Stimulated activated CD4-positive, alpha-beta T cell treated with anti-CD3 and anti-CD28 coated beads, Interleukin-1b, Interleukin-23, amount 100 ng/mL, for 24 hours (primary cell): ENCODE measurements at places on chromosomes 7 and 10.

DNA sequence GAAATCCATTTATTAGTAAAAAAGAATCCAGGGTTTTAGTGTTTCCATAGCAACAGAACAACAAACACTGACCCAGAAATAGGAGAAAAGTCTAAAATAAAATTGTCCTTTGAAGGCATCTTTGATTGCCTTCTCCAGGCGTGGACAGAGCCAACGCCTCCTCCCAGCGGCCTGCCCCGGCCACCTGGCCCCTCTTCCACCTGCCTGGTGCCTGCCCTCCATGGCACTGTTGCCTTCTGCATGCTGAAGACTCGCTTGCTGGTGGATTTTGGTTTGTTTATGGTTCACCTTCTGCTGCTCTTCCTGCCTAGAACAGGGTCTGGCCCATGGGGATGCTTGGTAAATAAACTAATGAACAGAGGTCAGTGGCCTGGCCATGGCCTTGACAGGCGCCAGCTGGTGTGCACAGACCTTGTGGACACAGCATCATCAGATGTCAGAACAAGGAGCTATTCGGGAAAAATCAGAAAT lies 107.4 kb downstream of the DYNC2I1 start:
- no peak for DNase-seq

- DNase-seq = no peak
Observed at GRCh38 chr10:77072361-77072835, 565.2 kb downstream of the KCNMA1 start.

GRCh38 chr10:2197663-2198062 lies 460.3 kb upstream of the ADARB2 start:
- no peak for DNase-seq

- no peak for DNase-seq
Observed at GRCh38 chr7:101936611-101937231, 119.3 kb downstream of the CUX1 start.

GRCh38 chr10:86592413-86592812 lies 61.9 kb upstream of the OPN4 start:
- no peak for DNase-seq
